Activated CD8-positive, alpha-beta memory T cell treated with anti-CD3 and anti-CD28 coated beads for 1 hour (primary cell): ENCODE measurements at places on chromosomes 3 and 15.

DNA sequence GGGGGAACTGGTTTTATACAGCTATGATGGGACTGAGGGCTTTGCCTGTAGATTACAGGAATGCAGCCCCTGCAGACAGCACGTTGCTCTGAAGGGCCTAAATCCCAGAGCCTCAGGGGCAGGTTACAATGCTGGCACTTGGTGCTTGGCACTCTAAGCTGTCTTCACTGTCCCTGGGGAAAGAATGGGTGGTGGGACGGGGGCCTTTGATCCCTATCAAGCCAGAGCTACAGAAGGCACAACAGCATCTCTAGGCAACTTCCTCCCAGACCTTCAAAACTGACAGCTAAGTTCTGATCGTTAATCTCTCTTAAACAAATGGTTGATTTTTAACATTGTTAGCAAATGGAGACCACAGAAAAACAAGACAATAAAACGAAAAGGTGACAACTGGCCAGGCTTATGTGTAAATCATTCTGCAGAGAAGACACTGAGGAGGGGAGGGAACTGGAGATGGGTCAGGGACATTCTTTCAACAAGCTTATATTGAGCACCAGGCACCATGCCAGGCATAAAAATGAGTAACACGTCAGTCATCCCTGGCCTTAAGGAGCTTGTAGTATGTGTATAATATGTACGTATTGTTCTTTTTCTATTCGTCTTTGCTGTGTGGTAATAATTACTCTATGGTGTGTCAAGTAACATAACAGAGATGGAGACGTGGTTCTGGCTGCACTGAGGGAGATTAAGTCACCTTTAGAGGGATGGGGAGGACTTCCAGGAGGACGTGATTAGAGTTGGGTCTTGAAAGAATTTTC, 49.1 kb downstream of the CA12 start:
- no peak for DNase-seq

DNA sequence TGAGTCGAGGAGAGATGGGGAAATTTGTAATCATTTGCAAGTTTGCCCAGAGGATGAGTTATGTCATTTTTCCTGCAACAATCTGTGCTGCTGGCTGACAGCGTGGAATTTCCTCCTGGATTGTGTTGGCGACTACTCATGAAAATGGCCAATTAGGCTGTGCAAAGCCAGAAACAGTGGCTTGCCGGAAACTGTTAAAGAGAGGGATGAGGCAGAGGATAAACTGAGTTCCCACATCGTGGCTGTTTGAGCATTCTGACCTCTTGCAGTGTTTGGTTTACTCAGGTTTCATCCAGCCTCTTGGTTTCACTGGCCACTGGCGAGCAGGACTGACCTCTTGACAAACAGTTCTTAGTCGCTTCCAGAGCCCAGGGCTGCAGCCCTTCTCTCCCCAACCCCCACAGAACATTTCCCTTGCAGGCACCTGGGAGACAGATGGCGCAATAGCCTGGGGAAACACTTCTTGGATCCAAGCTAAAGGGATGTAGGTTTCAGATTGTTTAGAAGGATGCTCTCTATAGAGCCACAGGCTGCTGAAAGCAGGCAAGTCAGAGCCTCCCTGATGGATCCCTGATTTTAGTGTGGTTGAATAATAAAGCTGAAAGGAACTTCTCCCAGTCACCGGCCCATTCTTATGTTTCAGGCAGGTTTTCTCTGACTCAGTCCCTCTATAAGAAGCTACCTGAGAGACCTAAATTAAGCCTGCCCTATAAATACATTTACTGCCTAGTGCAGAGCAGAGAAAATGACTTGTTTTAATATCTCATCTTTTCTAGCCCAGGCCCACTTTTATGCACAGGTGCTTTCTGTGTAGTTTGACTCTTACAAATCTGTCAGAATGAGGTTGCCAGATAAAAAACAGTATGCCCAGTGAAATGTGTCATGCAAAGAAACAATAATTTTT, 92.8 kb upstream of the UBE2E1 start:
- DNase-seq: no peak

GRCh38 chr3:20658491-20658890, 472.5 kb upstream of the SGO1 start:
- no peak for DNase-seq

- DNase-seq: no peak
Measured at GRCh38 chr3:45950686-45951600, 7.7 kb downstream of the CXCR6 start.

DNA sequence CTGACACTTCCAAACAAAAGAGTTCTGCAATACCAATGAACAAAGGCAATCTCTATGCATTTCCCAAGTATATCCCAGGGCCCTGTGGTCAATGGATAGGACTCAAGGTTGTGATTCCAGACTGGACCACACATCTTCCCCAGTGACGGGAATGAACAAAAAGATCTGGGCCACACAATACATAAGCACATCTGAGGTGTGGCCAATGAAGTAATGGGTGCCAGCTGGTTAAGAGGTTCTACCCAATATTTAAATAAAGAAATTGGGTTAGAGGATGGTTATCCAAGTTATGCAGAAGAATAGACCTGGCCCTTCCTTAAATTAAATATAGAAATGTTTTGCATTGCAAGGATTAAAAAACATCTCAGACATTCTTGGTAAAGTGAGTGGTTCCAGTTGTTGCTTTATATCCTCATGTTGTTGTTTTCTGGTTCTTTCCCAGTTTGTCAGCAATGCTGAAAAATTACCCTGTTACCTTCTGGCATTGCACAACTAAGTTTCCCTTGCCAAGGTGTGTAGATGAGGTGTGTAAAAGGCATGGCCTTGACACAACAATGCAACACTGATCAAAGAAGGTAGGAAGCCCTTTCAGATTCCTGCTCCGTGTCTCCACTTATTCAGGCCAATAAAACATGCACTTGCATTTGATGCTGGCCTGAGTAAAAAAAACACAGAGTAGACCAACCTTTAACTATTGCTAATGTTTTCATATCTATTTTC, 86.5 kb downstream of the PRICKLE2 start:
- no peak for DNase-seq

DNA sequence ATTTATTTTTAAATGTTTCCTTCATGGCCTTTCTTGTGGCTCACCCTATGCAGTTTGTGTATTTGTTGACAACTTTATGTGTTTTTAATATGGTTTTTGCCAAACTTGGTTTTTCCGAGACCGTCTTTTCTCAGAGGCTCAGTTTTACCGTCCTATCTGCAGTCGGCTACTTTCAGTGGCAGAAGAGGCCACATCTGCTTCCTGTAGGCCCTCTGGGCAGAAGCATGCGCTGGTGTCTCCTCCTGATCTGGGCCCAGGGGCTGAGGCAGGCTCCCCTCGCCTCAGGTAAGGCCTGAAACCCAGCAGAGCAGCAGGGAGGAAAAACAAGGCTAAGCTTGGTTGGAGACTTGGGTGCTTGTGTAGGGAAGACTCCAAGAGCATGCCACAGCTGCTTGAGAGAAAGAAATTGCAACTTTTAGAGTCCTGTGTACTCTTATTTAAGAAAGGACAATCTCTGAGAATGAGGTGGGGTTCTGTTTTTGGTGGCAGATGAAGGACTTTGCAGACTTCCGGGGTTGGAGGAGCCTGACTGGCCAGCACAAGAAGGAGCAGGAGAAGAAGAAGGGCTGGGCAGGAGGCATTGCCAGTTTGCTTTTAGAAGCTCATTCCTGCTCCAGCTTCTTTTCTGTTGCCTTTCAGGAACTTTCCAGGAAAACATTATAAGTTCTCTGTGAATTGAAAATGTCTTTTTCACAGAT, at the start of gene TIGIT:
Gene TIGIT (plus strand): TSS at position 191 of the 698 bp plus-strand sequence. CDS start 34 bp downstream, at position 225.
- DNase-seq: no peak

DNA sequence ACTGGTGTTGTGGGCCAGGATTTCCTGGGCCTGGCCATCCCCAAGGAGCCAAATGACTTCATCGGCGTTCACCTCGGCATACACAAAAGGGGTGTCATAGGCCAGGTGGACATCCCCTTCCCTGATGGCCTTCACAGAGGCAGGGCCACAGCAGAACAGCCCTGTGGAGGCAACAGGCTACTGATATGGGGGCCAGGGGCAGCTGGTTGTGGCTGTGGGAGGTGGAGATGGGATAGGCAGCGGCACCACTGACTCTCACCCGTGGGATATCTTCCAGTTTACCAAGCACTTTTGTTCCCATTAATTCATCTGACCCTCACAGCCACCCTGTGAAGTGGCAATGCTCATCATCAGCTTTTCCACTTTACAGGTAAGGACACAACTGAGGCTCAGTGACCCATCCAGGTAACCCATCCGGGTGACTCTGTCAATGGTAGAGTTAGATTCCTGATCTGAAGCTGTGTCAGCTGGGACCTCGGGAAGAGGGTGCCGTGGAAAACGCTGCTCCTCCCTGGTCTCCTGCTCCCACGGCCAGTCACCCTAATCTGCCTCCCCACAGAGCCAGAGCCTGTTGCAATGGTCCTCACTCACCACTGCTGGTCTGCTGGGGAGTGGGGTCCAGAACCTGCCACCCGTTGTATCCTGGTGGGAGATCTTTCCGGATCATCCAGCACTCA, 15.3 kb upstream of the TGM5 start:
- DNase-seq: no peak

GRCh38 chr15:62976301-62976881, 66.2 kb upstream of the TPM1 start:
- no peak for DNase-seq

DNA sequence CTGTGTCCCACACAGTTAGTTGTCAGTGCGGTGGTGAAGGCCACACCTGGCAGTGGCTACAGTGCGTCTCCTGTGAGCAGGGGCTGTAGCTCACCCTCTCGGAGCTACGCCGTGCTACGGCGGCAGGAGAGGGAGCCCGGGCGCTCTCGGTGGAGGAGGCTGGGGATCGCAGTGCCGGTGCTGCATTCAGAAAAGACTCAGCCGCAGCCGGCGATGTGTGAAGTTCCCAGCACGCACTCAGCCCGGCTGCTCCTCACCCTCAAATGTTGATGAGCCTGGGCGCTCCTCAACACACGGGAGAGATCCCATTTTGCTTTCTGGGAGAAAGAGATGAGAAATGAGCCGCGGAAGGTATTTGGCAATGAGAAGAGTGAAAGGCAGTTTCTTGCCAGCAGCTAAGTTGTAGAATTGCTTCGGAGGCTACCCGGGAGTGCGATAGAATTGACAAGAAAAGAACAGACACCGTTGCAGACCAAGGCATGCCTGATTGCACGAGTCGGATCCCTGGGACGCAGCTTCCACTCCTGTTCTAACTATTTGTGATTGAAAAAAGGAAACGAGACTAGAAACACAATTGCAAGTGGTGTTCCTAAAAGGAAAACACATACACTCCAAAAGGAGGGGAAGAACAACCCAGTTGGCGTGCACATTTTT, at the start of gene UNC13C:
Gene UNC13C (plus strand): TSS at position 189 of the 654 bp plus-strand sequence. CDS start 34,463 bp downstream, outside the sequence.
- no peak for DNase-seq

GRCh38 chr3:191358929-191359328, 28.6 kb upstream of the UTS2B start:
- DNase-seq: no peak

- no peak for DNase-seq
Measured at GRCh38 chr3:179660872-179661271, 8.0 kb downstream of the USP13 start.

DNA sequence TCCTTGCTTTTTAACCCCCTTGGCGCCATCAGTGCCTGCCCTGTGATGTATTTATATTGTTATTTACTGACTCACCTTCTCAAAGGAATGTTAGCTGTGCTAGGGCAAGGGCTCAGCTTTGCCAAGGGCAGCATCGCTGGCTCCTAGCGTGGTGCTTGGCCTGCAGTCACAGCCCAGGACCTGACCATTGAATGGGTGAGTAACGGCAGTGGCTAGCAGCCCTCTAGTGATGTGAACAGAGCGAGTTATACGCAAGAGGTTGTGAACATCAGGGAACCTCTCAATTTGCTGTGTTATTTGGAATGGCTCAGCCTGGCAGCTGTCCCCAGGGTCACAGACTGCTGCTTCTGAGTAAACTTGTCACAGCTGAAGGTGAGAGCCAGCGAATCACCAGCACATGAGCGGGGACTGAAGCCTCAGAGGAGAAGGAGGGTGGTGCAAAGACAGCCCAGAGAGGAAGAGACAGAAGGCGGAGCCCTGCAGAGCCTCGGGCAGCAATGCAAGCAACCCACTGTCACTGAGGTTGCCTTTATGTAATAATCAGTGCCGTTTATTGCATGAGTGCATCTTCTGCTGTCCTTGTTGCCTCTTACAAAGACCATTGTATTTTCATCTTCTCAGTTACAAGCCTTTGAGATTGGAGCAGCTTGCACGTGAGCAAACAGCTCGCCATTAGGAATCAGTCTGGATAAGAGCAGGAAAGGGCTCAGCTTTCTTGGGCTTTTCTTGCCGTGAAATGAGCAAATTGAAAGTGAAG, 158.3 kb downstream of the SLCO3A1 start:
- DNase-seq: no peak

- DNase-seq: peak; percentile 78
Measured at GRCh38 chr3:49171119-49171774, at the start of gene KLHDC8B. Gene KLHDC8B, plus strand, starts transcription at chr3:49171598. Its CDS starts 1,172 bp downstream, at chr3:49172770.

GRCh38 chr3:188539631-188540194, 385.8 kb downstream of the LPP start:
- no peak for DNase-seq

GRCh38 chr15:75647370-75648155, at the start of gene SNX33:
Gene SNX33, plus strand, starts transcription at chr15:75647912. Its CDS starts 1,191 bp downstream, at chr15:75649103.
- peak; percentile 33 for DNase-seq

DNA sequence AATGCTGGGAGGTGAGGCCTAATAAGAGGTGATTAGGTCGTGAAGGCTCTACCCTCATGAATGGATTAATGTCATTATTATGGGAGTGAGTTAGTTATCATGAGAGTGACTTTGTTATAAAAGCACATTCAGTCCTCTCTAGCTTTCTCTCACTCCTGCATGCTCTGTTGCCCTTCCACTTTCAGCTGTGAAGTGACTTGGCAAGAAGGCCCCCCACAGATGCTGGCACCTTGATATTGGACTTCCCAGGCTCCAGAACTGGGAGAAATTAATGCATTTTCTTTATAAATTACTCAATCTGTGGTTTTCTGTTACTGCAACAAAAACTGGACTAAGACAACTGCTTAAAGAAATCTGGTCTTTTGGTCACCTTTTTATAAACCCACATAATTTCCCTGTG, 144.3 kb downstream of the FBN1 start:
- DNase-seq: no peak

DNA sequence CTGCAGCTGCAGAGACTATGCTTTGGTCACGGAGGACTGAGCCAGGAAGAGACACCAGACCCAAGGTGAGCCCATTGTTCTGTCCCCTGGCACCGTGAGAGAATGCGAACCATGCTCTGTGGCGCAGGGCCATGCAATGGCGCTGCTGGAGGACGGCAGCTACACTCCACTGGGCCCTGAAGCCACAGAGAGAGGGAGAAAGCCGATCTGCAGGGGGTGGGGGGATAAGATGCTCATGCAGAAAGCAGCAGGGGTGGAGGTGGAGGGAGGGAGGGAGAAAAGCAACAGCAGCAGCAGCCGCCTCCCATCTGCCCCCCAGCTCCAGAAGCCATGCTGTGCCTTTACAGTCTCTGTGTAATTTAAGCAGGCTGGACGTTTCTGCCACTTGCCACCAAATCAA, 5.3 kb downstream of the BDH1 start:
- DNase-seq: no peak
